ENCODE measurements at places on chromosomes 5 and 9. TPM values are rescaled to one million over a fixed set of nuclear protein-coding genes. Genes with fewer than 3 reads are reported as not detected.

The IFNB1 gene
- not detected for total RNA-seq

The PLPP7 gene
- not detected for total RNA-seq

The INVS gene
- 15.5 TPM for total RNA-seq

The CDKN2AIPNL gene
- 22.3 TPM for total RNA-seq

The RFX3 gene
- total RNA-seq, result 9.4 TPM

The PCDHGB5 gene
- 0.61 TPM for total RNA-seq

The SPINK4 gene
- total RNA-seq, result not detected

The BAAT gene
- total RNA-seq, result not detected

The SPATA31D4 gene
- total RNA-seq, result not detected

The PTGDS gene
- 6.7 TPM for total RNA-seq

The LHX2 gene
- not detected for total RNA-seq

The RASGEF1C gene
- not detected for total RNA-seq

The CYLC2 gene
- total RNA-seq, result not detected

The MYMK gene
- not detected for total RNA-seq

The PCDHGA9 gene
- 0.25 TPM for total RNA-seq
